ENCODE measurements at places on chromosomes 6 and 20.

DNA sequence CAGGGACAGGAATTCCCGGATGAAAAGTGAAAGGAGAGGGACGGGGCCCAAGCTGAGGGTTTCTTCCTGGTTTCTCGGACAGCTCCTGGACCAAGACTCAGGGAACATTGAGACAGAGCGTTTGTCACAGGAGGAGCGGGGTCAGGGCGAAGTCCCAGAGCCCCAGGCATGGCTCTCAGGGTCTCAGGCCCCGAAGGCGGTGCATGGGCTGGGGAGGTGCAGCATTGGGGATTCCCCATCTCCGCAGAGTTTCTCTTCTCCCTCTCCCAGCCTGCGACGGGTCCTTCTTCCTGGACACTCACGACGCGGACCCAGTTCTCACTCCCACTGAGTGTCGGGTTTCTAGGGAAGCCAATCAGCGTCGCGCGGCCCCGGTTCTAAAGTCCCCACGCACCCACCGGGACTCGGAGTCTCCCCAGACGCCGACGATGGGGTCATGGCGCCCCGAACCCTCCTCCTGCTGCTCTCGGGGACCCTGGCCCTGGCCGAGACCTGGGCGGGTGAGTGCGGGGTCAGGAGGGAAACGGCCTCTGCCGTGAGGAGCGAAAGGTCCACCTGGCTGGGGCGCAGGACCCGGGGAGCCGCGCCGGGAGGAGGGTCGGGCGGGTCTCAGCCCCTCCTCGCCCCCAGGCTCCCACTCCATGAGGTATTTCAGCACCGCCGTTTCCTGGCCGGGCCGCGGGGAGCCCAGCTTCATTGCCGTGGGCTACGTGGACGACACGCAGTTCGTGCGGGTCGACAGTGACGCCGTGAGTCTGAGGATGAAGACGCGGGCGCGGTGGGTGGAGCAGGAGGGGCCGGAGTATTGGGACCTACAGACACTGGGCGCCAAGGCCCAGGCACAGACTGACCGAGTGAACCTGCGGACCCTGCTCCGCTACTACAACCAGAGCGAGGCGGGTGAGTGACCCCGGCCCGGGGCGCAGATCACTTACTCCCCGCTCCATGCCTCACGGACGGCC is 54.6 kb upstream of the POLR1H start:
- DNase-seq, result no peak

GRCh38 chr6:129416337-129416990 is 293.5 kb downstream of the ARHGAP18 start:
- DNase-seq, result no peak

DNA sequence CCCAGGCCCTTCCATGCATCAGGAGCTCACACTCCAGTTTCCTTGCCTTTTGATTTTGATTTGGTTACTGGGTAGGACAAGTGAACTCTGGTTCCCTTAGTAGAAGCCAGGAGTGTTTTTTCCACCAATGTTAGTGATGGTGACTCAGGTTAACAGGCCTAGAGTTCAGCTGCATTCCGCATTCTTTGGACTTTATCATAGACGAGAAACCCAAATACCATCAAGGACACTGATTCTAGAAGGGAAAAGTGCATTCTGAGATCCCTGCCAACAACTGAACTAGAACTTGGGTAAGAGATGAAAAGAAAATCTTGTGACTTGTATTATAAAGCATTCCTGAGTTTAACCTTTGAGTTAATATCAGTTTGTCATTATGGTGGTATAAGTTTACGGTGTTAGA is 8.9 kb downstream of the GSS start:
- DNase-seq, result no peak

DNA sequence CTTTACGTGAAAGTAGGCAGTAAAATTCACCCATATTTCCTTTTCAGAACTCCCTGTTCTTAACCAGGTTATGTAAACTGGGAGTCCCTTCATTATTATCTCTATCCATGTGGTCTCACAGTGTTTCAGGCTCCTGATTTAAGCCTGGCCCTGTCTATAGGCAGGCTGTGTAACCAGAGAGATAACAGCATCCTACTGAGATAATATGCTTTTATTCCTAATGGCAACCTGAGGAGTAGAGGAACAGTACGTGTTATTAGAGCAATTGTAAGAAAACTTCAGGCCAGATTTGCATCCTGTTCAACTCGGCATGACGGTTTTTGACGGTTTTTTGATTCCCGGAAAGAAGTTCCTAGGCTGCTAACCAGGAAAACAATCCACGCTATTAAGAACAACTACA is 16.9 kb downstream of the FUT9 start:
- no peak for DNase-seq

DNA sequence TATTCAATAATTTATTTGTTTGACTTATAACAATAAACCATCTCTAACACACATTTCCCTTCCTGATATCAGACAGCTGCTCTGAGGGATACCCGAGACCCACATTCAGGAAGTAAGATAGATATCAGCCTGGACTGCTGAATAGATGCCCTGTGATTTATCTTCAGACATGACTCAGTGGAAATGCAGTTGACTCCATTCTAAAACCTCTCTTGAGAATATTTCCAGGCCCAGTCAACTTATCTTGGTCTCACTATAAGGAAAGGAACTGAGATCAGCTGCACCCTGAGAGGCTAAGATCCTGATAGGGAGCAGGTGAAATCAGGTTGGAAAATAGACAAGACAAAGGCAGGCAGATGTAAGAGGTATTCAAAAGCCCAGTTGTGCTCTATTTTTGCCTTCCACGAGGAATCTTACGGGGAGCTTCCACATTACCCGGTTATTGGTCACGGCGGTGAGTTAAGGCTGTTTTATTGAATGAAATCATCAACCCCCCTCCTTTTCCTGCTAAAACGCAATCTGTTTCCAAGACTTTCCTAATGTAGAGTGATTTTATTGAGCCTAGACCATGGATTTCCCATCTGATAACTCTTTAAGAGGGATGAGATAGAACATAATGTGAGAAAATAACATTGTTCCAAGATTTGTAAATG is 25.5 kb downstream of the C6orf15 start:
- DNase-seq, result no peak

DNA sequence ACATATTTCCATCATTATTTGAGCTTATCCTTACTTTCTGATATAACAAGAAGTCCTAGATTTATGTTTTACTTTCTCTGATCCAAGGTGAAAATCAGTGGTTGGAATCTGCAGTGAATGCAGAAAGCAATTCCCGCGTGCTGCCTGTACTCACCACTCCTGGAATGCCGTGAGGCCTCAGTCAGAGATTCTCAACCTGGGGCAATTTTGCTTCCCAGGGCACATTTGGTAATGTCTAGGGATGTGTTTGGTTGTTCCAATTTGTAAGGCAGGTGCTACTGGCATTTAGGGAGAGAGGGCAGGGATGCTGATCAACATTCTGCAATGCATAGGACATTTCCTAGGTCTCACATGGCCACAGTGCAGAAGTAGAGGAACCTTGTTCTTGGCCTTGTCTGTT is 23.9 kb downstream of the CST4 start:
- no peak for DNase-seq

DNA sequence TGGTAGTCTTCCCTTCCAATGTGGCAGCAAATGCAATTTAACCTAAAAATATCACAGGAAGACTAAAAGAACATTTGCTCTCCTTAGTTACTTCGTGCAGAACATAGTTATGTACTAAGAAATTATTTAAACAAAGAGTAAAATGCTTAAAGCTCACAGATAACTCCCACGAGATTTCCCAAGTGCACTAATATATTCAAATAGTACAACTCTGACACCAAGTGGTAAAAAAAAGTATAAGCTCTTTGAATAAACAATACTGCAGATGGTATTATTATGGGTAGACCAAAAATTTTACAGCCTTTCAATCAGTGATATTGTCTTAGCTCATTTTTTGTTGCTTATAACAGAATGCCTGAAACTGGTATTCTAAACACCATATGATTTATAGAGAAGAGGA is 52.8 kb upstream of the FILIP1 start:
- no peak for DNase-seq

DNA sequence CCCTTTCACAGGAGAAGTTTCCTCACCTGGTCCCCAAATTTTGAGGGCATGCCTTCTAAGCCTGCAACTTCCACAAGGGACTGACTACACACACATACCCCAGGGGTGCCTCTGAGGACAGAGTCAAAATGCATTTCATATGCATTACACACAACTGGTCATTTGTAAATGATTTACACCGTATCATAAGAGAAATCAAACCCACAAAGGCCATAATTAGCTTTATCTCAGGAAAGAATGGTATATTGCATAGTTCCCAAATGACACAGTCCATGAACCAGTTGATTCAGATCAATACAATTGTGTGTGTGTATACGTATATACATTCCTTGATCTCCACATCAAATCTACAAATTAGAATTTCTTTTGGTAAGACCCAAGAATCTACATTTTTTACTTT is 203.3 kb upstream of the PRDM1 start:
- DNase-seq, result no peak

GRCh38 chr20:62752671-62753501 is 43.4 kb upstream of the MRGBP start:
- no peak for DNase-seq

- DNase-seq, result no peak
These were observed 43.4 kb downstream of the NHSL1 start for GRCh38 chr6:138455746-138456400.

DNA sequence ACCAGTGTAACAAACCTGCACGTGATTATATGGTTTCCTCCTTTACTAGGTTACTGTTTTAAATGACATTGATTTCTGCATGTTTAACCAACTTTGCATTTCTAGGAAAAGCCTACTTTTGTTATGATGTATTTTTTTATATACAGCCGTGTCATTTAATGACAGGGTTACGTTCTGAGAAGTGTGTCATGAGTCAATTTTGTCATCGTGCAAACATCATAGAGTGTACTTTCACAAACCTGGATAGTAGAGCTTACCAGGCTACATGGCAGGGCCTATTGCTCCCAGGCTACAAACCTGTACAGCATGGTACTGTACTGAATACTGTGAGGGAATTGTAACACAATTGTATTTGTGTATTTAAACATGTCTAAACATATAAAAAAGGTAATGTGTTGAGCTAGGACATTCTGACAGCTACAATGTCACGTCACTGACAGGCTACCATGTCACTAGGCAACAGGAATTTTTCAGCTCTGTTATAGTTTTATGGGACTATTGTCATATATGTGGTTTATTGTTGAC is 205.3 kb downstream of the PRL start:
- no peak for DNase-seq

- DNase-seq, result no peak
These were observed 92.5 kb upstream of the HDGFL1 start for GRCh38 chr6:22476811-22477390.

DNA sequence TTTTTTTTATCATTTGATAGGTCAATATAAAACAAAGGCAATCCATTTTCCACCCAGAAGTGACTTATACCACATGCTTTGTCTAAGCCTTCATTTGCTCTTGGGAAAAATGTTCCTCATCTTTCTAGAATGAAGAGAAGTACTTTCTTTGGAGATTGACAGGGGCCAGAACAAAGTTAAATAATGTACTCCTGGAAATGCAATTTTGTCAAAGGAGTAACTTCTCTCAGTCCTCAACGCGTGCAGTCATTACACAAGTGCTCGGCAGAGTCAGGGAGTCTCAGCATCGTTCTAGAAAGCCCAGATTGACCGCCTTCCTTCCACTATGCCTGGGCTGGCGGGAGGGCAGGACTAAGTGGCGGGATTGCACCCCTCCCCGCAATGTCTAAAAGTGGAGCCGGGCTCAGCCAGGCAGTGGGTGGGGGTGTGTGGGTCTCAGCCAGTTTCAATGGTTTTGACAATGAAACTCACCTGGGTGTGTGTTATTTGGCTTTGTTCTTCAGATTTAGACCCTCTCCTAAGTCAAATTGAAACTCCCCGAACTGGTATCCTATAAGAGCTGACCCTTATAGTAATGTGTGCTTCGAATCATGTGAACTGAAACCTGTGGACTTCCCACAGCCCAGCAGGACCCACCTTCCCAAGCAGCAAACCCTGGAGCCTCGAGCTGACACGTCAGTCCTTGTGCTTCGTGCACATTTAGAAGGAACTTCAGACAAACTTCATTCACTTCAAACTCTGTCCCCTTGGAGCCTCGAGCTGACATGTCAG is 63.2 kb upstream of the DUSP22 start:
- no peak for DNase-seq

GRCh38 chr20:60313614-60314013 is 355.4 kb downstream of the CDH26 start:
- no peak for DNase-seq

DNA sequence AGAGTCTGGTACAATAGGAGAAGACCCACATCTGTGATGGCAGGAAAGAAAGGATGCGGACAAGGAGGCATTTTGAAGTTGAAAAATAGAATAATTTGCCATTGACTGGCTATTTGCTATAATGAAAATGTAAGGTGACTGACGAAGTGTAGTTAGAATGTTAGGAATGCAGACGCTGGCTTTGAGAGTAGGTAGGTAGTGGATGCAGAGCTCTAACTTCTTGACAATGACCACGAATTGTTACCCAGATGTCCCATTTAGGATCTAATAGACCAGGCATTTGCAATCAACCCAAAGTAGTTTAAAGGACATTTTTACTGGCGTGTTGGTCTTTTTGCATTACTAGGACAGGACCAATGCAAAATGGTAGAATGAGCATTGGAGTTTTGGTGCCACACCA is 14.2 kb downstream of the MLIP start:
- no peak for DNase-seq

DNA sequence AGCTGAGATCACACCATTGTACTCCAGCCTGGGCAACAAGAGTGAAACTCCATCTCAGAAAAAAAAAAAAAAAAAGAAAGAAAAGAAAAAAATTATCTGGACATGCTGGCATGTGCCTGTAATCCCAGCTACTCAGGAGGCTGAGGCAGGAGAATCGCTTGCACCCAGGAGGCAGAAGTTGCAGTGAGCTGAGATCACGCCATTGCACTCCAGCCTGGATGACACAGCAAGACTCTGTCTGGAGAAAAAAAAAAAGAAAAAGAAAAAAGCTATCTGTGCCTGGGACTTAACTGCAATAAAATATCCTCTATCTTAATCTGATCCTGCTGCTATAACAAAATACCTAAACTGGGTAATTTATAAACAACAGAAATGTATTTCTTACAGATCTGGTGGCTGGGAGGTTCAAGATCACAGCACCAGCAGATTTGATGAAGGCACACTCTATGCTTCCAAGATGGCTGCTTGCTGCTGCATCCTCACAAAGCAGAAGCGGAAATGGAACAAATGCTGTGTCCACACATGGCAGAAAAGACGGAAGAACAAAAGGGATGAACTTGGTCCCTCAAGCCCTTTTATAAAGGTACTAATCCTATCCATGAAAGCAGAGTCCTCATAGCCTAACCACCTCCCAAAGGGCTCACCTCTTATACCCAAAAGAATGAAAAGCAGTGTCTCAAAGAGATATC is 273.3 kb upstream of the JARID2 start:
- no peak for DNase-seq

DNA sequence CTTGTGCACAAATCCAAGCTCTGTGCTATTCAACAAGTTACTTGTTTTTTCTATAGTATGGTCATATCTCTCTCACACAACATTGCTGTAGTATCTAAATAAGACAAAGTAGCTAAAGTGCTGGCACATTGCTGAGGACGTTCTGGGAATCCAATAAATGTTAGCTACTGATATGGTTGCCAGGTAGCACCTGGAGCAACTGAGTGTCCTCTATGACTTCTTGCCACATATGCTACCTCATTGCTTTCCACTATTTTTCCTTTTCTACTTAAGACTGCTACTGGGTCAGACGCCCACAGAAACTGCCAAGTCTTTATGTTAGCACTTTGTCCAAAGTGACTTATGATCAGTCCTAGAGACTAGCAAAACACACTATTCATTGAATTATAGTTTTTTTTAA is 85.3 kb downstream of the SYCP2 start:
- DNase-seq, result no peak

GRCh38 chr6:149646599-149646998 is 1.9 kb downstream of the KATNA1 start:
- DNase-seq, result no peak

GRCh38 chr6:109720311-109720710 is 29.2 kb downstream of the FIG4 start:
- DNase-seq, result no peak

All from stimulated activated CD8-positive, alpha-beta memory T cell treated with anti-CD3 and anti-CD28 coated beads, Interleukin-7, amount 100 ng/mL, for 1 hour (primary cell).